ENCODE measurements at places on chromosomes 7 and 10.

GRCh38 chr7:10022957-10023356 is 950.7 kb upstream of the PHF14 start:
- DNase-seq = peak; percentile 0

DNA sequence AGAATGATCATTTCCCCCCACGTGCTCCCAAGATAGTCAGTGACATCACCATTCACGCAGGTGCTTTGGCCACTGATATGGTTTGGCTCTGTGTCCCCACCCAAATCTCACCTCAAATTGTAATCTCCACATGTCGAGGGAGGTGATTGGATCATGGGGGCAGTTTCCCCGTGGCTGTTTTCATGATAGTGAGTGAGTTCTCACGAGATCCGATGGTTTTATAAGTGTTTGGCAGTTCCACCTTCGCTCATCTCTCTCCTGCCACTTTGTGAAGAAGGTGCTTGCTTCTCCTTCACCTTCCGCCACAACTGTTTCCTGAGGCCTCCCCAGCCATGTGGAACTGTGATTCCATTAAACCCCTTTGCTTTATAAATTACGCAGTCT is 205.4 kb upstream of the SH2B2 start:
- DNase-seq = no peak

- no peak for DNase-seq
Observed at GRCh38 chr10:122141821-122142640, 129.1 kb upstream of the BTBD16 start.

DNA sequence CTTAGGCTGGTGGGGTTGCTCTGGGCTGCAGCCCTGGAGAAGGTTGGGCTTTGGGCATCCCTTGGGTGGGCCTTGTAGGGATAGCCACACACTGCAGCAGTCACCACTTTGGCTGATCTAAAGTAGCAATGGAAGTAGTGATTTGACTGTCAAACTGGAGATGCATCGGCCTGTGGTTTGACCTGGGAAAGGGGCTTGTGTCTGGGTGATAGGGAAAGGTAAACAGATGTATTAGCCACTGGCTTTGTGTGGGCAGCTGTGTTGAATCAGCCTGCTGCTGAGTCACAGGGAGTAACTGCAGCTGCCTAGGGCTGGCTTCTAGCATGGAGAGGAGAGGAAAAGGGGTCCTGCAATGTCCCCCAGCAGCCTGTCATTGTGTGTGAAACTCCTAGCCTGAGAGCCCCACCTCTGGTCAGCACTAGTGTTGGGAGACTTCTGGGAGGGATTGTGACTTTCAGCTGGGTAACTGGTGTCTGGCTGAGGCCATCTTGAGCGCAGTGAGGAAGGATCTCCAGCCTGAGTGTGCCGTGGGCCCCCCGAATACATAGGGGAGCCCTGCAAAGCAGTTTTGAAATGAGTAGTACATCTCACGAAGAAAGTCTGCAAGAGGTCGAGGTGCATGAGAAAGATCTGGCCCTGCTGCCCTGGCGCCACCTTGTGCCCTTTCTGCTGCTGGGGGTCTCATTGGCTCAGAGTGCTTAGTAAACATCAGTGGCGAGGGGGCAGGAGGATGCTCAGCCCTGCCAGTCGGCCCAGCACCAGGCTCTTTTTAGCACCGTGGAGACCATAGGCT is 117.3 kb downstream of the FANK1 start:
- DNase-seq = peak; percentile 91

GRCh38 chr10:99368646-99369045 is 39.5 kb downstream of the CNNM1 start:
- no peak for DNase-seq

- peak; percentile 39 for DNase-seq
Observed at GRCh38 chr7:139776486-139777132, 1.2 kb downstream of the HIPK2 start.

GRCh38 chr7:81478664-81479063 is 291.2 kb downstream of the HGF start:
- no peak for DNase-seq

GRCh38 chr7:513521-514166 is 6.0 kb downstream of the PDGFA start:
- DNase-seq = peak; percentile 61

DNA sequence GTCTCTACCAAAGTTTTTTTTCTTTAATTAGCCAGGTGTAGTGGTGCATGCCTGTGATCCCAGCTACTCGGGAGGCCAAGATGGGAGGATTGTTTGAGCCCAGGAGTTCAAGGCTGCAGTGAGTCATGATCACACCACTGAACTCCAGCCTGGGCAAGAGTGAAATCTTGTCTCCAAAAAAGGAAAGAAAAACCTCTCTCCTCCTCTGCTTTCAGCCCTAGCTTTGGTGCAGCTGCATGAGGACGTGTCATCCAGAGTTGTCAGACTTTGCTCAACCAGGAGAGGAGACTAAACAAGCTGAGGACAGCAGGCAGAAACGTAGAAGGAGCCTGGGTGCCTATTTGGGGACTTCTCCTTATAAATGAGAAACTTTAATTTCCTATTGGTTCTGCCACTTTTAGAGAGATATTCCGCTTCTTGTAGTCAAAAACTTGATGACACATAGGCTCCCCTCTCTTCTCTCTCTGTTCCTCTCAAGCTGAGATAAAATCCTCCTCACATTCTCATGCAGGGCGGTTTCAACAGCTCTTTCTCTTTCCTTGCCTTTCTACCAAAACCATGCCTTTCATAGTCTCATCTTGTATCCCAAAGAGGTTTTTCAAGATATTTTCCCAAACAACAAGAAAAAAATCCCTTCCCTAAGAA is 205.4 kb downstream of the ARHGAP12 start:
- peak; percentile 14 for DNase-seq

GRCh38 chr10:93445097-93445960 is 36.8 kb downstream of the MYOF start:
- DNase-seq = peak; percentile 99

DNA sequence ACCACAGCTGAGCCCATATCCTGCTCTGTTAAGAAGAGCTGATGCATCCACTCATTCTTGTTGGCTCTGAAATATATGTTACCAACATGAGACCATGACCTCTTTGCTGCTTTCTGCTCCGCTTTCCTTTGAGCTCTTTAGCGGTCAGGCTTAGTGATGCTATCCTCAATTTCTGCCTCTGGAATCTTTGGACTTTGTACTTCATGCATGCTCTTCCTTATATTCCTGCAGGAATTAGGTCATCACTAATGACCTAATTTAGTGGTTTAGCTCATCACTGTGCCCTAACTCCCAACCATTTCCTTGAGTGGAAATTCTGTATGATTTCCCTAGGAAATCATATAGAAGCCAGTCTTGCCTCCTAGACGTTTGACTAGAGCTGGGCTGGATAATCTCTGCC is 119.5 kb downstream of the AOAH start:
- no peak for DNase-seq

DNA sequence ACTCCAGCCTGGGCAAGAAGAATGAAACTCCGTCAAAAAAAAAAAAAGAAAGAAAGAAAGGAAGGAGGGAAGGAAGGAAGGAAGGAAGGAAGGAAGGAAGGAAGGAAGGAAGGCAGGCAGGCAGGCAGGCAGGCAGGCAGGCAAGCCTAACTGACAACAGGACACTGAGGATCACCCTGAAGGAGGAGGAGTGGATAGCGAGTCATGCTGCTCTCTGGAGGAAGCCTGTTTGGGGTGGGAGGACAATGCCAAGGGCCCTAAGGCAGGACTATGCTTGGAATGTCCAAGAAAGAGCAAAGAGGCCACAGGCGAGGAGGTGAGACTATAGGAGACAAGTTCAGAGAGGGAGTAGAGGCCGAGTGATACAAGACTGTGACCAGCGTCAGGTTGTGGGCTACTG is 107.0 kb upstream of the PARD3 start:
- DNase-seq = no peak

DNA sequence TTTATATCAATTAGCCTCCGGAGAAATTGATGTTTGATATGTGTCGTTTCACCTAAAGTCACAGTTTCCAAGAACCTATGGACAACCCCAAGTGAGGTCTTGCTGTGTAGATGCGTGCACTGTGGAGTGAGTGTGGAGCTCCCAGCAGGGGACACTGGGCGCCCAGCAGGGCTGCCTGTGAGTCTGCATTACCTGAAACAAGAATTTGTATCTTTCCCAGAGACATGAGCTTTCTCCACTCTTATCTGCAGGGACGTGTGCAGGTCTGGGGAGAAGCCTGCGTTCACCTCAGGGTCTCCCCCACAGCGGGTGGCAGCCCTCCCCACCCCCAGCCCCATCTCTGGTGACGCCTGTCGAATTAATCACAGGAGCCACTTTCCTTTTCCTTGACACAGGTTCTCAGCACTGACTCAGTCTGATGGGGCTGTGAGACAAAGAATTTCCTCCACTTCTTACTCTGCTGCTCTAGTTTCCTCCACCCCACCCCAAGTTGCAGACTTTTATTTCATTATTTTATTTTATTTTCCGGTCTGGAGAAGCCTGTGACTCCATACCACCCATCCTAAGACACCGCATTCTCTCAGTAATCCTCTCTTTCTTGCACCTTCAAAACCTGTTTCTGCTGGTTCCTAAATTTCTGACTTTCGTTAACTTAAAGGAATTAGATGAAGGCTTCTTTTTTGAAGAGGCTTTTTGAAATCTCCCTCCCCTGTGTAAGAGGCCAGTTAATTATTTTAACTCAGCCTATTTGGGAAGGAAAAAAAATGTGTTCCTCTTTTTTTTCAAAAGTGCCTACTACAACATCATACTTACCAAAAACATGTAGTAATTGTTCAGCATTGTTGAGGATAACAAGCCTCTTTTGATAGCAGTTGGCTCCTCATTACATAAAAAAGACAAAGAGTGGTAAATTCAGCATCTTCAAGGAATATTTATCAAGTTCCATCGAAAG is 17.0 kb upstream of the INSIG1 start:
- DNase-seq = no peak

GRCh38 chr7:133830081-133830480 is 297.1 kb upstream of the LRGUK start:
- no peak for DNase-seq

- no peak for DNase-seq
Observed at GRCh38 chr10:84876116-84876999, 548.0 kb downstream of the CCSER2 start.

DNA sequence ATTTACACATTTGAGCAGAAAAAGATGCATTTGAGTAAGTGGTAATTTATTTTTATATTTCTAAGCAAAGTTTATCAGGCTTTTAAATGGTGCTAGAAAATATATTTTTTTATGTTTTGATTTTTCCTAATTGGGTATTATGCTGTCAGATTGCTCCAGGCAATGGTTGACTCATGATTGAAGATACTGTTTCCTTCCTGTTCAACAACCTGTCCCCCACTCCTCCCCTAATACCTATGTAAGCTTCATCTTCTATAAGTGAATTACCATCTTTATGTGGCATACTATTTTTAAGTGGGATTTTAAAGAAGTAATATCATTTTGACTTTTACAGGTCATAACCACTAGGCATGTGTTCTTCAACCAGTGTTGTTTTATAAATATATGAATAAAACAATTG is 21.4 kb downstream of the TSPAN13 start:
- no peak for DNase-seq

DNA sequence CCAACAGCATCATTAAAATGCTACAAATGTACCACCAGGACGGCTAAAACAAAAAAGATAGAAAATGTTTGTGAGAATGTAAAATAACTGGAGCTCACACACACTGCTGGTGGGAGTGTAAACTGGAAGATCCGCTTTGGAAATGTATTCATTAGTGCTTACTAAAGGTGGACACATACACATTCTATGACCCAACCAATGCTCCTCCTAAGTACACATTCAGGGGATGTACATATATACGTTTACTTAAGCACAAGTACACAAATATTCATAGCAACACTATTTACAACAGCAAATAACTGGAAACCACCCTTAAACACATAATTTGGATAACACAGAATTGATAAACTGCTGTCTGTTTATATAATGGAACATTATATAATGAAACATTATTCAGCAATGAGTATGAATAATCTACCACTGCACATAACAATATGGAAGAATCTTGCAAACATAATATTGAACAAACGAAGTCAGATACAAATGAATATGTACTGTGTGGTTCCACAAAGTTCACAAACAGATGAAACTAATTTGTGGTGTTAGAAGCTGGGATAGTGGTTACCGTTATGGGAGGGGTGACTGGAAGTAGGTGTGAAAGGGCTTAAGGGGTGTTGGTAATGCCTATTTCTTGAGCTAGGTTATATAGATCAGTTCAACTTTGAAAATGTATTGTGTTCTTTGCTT is 52.1 kb downstream of the STRA8 start:
- no peak for DNase-seq

GRCh38 chr10:131183546-131184045 is 127.9 kb downstream of the TCERG1L start:
- DNase-seq = no peak

DNA sequence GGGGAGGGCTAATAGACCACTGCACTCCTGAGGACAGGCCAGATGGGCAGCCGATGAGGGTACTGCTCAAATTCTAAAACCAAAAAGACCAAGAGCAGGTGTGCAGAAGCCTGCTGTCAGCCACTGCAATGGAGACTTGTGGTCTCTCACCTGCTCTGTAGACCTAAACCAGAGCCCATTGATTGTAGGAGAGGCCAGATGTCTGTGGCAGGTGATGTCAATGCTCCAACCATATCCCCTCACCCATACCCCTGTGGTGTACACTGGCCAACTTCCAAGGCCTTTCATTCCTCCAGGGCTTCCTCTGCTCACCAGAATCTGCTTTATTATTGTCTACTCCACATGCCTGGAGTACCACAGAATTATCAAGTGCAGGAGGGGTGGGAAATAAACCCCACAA is 116.9 kb upstream of the CHST15 start:
- DNase-seq = no peak

GRCh38 chr10:119253433-119254174 is 46.2 kb downstream of the GRK5 start:
- DNase-seq = peak; percentile 96

DNA sequence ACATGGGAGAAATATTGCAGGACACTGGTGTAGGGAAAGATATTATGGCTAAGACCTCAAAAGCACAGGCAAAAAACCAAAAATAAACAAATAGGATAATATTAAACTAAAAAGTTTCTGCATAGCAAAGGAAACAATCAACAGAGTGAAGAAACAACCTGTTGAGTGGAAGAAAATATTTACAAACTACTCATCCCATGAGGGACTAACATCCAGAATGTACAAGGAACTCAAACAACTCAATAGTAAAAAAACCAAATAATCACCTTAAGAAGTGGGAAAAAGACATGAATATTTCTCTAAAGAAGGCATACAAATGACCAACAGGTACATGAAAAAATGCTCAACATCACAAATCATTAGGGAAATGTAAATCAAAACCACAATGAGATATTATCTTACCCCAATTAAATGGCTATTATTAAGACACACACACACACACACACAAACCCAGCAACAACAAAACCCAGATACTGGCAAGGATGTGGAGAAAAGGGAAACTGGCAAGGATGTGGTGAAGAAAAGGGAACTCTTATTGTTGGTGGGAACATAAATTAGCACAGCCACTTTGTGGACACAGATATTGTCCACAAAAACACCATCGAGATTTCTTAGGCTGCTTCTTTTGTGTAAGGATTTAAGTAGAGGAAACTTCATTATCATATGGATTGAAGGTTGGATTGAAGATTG is 9.8 kb upstream of the RAB18 start:
- no peak for DNase-seq

GRCh38 chr10:84416245-84416555 is 87.8 kb downstream of the CCSER2 start:
- DNase-seq = no peak

- DNase-seq = no peak
Observed at GRCh38 chr7:102077081-102077480, 209.6 kb upstream of the SH2B2 start.

Measured in brain microvascular endothelial cell (primary cell).